ENCODE measurements at places on chromosomes 12 and 14. TPM values are rescaled to one million over a fixed set of nuclear protein-coding genes. Genes with fewer than 3 reads are reported as not detected.

Gene AKAP6
- total RNA-seq: 126 TPM

Gene FAIM2
- 18.1 TPM for total RNA-seq

Gene POTEM
- total RNA-seq: not detected

Gene TPPP2
- total RNA-seq: not detected

DNA sequence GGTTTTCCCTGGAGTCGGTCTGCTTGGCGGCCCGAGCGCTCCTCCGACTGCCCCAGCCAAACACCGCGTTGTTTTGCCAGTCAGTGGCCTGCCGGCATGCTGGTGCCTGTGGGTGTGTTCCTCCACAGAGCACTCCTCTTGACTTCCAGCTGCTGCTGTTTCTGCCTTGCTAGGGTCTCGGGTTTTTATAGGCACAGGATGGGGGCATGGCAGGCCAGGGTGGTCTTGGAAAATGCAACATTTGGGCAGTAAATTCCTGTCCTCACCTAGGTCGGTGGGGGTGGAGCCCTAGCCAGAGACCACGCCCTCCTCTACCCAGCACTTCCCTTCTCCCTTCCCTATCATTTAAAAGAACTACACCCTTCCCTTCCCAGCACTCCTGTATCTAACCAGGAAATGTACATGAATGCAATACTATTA is 34.7 kb upstream of the VASH1 start:
- no peaks in the 10 kb centered on the region for H3K27me3 ChIP-seq
- H3K36me3 ChIP-seq: no peaks in the 10 kb centered on the region
- H3K4me1 ChIP-seq: no peaks in the 10 kb centered on the region
- no peak overlapping the region for H3K4me3 ChIP-seq

DNA sequence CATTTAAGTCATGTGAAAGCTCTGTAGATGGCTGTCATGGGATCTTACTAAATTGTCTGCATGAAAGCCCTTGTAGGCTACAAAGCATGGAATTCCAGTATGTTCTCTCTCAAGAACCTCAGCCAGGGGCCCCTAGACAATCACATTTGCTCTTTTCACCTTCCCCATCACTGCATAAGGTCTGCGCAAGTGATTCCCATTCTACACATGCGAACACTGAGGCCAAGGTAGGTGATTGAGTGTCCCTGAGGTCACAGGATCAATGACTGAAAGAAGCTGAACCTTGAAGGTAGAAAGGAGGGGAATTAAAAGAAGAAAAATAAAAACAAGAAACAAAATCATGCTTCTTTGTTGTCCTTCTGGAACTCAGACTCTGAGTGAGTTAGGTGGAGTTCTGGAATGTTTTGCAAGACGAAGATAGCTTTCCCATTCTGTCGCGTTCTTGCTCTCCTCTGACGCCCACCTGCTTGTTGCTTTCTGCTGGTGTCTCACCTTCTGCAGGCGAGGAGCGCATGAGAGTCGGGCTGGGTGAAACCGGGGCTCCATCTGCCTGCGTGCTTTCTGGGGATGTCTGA is 79.9 kb downstream of the SPRING1 start:
- H3K27ac ChIP-seq: peak overlapping the region; percentile 58
- peaks cover 25% of the 10 kb centered on the region for H3K4me1 ChIP-seq
- peak overlapping the region; percentile 14 for H3K4me3 ChIP-seq
- peaks cover 4% of the 10 kb centered on the region for H3K27me3 ChIP-seq
- no peak for DNase-seq
- H3K36me3 ChIP-seq: no peaks in the 10 kb centered on the region

GRCh38 chr12:18123707-18124106 is 33.7 kb upstream of the RERGL start:
- no peak overlapping the region for H3K4me3 ChIP-seq
- no peak for DNase-seq
- H3K36me3 ChIP-seq: no peaks in the 10 kb centered on the region
- no peaks in the 10 kb centered on the region for H3K27me3 ChIP-seq
- no peaks in the 10 kb centered on the region for H3K4me1 ChIP-seq

DNA sequence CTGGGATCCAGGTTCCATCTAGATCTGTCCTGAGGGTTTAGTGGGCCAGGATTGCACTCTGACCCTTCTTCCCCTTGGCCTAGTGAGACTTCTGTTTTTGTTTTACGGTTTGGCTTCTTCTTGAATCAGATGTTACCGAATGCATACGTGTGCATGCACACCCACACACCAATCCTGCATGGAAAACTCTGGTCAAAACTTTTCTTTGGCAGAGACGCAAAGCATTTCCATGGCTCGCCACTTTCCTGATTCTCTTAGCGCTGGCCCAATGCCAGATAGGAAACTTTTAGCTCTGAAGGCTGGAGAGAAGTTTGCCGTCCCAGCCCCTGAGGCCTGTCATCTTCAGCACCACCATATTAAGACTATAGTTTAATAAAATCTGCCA is 67.4 kb upstream of the ACTN1 start:
- DNase-seq: no peak
- H3K27ac ChIP-seq: peak overlapping the region; percentile 63
- peaks cover 38% of the 10 kb centered on the region for H3K4me1 ChIP-seq
- H3K27me3 ChIP-seq: no peaks in the 10 kb centered on the region

DNA sequence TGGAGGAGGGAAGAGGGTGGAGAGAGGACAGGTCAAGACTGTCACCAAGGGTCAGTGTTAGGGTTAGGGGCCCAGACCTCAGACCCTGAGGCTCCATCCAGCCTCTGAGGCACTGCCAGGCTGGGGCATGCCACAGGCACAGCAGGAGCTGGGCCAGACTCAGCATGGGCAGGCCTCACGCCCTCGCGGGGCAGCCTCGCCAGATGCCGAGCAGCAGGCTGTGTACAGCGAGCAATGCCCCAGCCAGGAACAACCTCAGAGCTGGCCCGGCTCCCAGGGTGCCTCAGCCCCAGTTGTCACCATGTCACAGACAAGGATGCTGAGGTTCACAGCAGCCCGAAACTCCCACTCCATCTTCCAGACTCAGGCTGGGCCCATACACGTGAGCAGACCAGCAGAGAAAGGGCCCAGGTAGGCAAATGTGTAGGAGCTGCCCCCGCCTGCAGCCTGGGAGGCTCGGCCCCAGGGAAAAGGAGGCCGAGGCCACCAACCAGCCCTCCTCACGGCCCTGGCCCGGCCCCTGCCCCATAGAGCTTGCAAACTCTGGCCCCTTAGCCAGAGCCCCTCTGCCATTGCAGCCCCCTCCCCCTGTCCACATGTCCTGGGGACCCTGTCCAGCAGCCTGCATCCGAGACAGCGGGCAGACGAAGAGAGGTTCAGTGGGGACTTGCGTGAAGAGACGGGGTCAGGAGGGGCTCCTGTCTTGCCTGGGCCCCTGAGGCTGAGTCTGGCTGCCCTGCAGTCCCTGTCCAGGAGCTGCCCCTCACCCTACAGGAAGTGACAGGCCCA is 7.5 kb downstream of the C14orf180 start:
- no peak overlapping the region for H3K27ac ChIP-seq
- no peak overlapping the region for H3K4me3 ChIP-seq
- no peak for DNase-seq

GRCh38 chr12:125072496-125072895 is 7.3 kb downstream of the AACS start:
- H3K4me1 ChIP-seq: peaks cover 17% of the 10 kb centered on the region
- no peak overlapping the region for H3K27ac ChIP-seq

DNA sequence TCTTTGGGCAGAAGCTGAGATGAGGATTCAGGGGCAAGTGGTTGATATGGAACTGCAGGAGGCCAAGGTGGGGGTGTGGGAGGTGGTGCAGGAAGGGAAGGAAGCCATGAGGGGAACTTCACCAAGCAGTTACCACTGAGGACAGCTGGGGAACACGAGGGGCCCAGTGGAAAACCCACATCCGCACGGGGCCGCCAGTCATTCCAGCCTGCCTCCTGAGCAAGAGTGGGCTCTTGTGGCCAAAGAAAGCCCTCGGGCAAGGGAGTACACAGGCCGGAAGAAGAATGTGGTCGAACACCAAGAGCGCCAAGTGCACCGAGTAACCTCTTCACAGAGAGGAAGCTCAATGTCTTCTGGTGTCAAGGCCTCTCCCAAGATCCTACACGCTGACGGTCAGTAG is 252.2 kb upstream of the FOXN3 start:
- no peaks in the 10 kb centered on the region for H3K4me1 ChIP-seq
- H3K4me3 ChIP-seq: no peak overlapping the region
- DNase-seq: no peak

DNA sequence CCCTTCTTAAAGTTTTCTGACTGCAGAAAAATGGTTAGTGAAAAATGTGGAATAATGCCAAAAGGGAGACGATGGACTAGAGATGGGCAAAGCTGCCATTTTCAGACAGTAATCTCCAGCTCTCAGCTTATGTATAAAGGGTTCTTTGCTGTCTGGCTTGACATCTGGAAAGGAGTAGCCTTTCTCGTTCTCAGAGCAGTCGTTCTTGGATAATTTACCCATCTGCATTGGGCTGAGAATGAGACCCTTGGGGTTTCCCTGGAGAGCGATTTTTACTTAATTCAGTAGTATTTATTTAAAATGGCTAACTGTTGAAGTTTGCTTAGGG is 1.2 kb downstream of the NUDT4 start:
- peak overlapping the region; percentile 96 for H3K27ac ChIP-seq
- DNase-seq: no peak
- no peaks in the 10 kb centered on the region for H3K27me3 ChIP-seq
- no peaks in the 10 kb centered on the region for H3K36me3 ChIP-seq
- H3K4me1 ChIP-seq: peaks cover 27% of the 10 kb centered on the region
- peak overlapping the region; percentile 99 for H3K4me3 ChIP-seq

GRCh38 chr14:34951286-34951685 is 31.5 kb upstream of the SRP54 start:
- no peaks in the 10 kb centered on the region for H3K4me1 ChIP-seq
- H3K27me3 ChIP-seq: no peaks in the 10 kb centered on the region
- no peak for DNase-seq

DNA sequence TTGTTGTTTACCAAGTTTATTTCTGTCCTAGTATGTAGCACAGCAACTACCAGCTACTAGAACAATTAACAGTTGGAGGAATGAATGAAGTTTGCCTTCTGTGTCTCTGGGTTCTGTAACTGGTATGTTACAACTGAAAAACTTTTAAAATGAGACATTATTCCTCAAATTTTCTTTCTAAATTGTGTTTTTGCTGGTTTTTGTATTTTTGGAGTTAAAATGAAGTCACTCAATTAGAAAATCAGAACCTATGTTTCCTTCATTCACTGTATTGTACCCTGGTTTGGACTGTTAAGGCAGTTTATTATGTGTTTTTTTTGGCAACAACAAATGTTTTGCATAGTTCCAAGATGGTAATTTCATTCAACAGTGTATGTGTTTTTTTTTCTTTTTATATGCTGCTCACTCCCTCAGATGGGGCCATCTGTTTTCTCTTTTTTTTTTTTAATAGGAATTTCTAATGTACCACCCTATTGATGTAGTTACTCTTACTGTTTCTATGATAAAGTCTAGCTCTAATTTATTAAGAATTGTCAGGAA is 30.2 kb upstream of the EVL start:
- DNase-seq: no peak
- H3K36me3 ChIP-seq: no peaks in the 10 kb centered on the region
- no peak overlapping the region for H3K4me3 ChIP-seq
- peaks cover 7% of the 10 kb centered on the region for H3K4me1 ChIP-seq
- H3K27ac ChIP-seq: no peak overlapping the region
- H3K27me3 ChIP-seq: no peaks in the 10 kb centered on the region

- H3K36me3 ChIP-seq: peaks cover 2% of the 10 kb centered on the region
- peak within 1 kb of the TSS; percentile 77 for H3K4me3 ChIP-seq
- H3K27ac ChIP-seq: peak within 1 kb of the TSS; percentile 10
- DNase-seq: peak; percentile 58
Observed at GRCh38 chr14:70416725-70417349, at the start of gene SYNJ2BP. SYNJ2BP (minus strand) TSS chr14:70417090; CDS start chr14:70416963, 127 bp downstream.

GRCh38 chr12:106276032-106276740 is 26.3 kb upstream of the TCP11L2 start:
- H3K4me3 ChIP-seq: no peak overlapping the region
- H3K36me3 ChIP-seq: no peaks in the 10 kb centered on the region
- no peaks in the 10 kb centered on the region for H3K4me1 ChIP-seq
- no peaks in the 10 kb centered on the region for H3K27me3 ChIP-seq
- H3K27ac ChIP-seq: no peak overlapping the region

- H3K4me1 ChIP-seq: peaks cover 4% of the 10 kb centered on the region
- no peak for DNase-seq
- H3K27me3 ChIP-seq: no peaks in the 10 kb centered on the region
- no peak overlapping the region for H3K4me3 ChIP-seq
- H3K36me3 ChIP-seq: no peaks in the 10 kb centered on the region
Observed at GRCh38 chr12:4579305-4580102, 17.5 kb downstream of the DYRK4 start.

DNA sequence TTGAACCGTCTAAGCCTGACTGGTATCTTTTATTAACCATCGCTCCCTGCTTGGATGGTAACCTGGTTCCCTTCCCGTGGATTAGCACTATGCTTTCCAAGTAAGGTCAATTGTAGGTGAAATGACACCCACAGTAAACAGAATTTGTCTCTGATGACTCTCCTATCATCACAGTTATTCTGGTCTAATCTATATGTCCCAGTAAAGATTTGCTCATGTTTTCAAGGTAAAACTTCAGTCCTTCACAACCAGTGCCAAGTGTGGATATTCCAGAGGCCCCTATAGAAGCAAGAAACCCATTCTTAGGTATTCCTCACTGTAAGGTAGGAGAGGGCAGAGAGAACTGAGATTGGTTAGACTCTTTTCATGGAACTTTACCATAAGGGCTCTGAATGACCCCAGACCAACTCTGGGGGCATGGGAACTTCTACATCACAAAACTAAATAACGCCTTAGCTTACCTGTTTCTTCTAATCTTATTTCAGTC is 9.9 kb upstream of the HAUS4 start:
- H3K4me1 ChIP-seq: no peaks in the 10 kb centered on the region
- H3K4me3 ChIP-seq: no peak overlapping the region
- H3K27ac ChIP-seq: no peak overlapping the region
- no peaks in the 10 kb centered on the region for H3K27me3 ChIP-seq
- DNase-seq: no peak

GRCh38 chr14:23829736-23830471 is 123.7 kb upstream of the DHRS4 start:
- H3K27me3 ChIP-seq: no peaks in the 10 kb centered on the region
- DNase-seq: no peak
- no peak overlapping the region for H3K4me3 ChIP-seq
- H3K4me1 ChIP-seq: no peaks in the 10 kb centered on the region
- no peaks in the 10 kb centered on the region for H3K36me3 ChIP-seq

- no peaks in the 10 kb centered on the region for H3K4me1 ChIP-seq
- no peak overlapping the region for H3K4me3 ChIP-seq
- no peak for DNase-seq
Observed at GRCh38 chr14:74438351-74438915, 12.4 kb upstream of the SYNDIG1L start.
